ENCODE measurements at places on chromosomes 11 and 22.
A peak's percentile ranks its signal among the peaks of the same experiment; 100 is the strongest.

GRCh38 chr11:130050257-130050656, 19.4 kb upstream of the APLP2 start:
- no peak for DNase-seq

- DNase-seq, result no peak
Observed at GRCh38 chr11:76769645-76770586, 13.2 kb upstream of the TSKU start.

- peak; percentile 57 for DNase-seq
Observed at GRCh38 chr11:2930704-2931419, 1.6 kb upstream of the PHLDA2 start.

GRCh38 chr22:46044621-46045458, 67.9 kb upstream of the WNT7B start:
- peak; percentile 59 for DNase-seq

GRCh38 chr22:38829485-38829884, 14.3 kb downstream of the NPTXR start:
- DNase-seq, result no peak

- no peak for DNase-seq
Observed at GRCh38 chr11:83661491-83662350, 375.6 kb upstream of the CCDC90B start.

DNA sequence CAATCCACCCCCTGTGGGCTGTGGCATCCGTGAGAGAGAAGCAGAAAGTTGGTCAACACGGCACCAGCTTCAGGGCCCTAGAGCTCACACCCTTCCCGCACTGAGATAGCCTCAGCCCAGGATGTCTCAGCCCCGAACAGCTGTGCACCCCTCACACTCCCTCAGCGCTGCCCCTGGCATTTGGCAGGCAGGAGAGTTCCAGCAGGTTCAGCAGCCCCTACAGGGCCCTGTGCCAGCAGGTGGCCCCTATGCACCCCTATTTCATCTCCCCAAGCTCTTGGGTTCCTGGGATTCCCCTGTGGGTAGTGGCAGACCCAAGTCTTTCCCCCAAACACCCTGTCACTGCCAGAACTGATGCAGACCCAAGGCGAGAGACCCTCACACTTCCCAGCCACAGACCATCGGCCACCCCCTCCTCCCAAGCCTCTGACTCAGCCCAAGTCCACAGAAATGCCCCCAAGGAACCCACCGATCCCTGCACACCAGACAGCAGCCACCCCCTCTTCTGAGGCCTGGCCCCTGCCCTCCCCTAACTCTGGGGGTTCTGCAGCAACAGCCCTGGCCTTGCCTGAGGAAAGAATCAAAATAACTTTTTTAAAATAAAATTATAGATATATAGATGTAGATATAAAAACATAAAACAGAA, 183.6 kb downstream of the IGLL1 start:
- no peak for DNase-seq

DNA sequence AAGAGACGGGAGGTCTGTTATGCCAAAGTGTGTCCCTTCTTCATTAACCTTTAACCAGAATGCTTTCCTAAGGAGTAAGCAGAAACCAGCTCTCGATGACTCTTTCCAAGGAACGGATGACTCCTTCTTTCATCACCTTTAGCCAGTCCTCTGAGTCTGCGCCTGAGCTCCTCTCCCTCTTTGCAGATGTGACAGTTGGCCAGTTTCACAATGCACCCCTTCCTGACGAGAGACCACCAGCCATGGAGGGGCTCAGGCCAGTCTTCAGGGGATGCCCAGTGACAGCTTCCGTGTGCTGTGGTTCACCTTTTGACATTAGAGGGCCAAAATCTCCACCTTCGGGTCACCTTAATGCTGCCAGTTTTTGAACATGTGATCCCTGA, 826.1 kb downstream of the TBC1D22A start:
- no peak for DNase-seq

DNA sequence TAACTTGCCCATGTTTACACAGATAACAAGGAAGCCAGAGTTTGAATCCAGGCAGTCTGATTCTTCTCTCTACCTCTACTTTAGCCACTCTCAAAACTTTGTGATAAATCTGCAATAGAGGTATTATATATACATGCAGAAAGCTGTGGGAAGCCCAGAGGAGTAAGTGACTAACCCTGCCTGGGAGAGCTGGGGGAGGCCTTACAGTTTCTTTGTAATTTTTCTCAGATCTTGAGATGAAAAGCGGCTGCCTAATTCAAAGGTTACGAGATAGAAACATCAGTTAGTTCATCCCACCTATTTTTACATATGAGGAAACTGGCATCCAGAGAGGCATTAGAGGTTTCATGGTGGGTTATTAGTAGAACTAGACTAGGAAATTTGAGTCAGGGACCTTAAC, 4.9 kb downstream of the STIM1 start:
- DNase-seq, result peak; percentile 69

DNA sequence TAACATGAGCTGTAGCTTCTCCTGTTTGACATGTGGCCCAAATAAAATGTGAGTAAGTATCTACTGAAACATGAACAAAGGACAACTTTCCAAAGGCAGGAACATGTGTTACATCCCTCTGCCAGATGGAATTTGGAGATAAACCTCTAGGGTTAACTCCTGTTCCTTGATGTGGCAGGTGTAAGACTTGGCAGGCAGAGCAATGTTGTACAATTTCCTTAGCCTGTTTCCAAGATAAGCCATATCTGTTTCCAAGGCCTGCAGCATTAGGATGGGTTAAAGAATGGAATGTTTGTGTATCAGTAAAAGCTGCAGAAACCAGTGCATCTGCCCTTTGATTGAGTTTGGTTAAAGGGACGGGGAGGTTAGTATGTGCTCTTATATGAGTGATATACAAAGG, 8.8 kb upstream of the DNAJB13 start:
- DNase-seq, result no peak

DNA sequence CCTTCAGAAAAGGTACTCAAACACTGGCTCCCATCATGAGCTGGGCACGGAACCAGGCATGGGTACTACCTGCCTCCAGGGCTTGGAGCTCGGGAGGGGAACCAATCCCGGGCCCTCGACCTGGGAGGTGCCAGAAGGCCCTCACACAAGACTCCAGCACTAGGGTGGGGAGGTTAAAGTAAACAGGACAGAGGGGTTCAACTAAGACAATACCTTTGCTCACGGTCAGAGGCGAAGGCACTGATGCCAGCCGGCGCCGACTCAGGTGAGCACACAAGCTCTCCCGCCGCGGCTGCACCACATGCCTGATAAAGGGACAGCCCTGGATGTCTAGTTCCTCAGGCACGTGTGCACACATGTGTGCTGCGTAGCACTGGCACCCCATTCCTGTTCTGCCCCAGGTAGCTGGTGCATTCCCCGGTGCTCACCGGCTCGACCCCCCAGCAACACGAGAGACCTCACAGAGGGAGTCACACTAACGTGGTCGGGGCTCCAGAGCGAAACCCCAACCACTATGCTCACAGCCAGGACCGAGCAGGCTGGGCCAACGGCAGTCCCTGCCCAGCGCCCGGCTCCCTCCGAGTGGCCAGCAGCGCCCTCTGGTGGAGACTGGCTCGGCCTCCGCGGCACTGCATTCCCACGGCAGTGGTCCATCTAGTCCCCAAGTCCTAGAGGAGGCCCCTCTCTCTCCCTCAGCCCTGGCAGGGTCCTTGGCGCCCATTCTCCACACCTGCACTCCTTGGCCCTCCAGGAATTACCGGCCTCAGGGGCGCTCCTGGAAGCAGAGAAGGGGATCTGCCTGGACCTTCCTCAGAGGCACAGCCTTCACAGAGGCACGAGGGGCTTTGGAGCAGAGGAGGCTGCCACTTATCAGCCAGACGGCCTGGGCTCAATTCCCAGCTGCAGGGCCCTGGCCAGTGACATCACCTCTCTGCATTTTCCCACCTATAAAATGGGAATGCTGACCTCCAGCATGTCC, 28.8 kb upstream of the MOB2 start:
- DNase-seq, result peak; percentile 84

DNA sequence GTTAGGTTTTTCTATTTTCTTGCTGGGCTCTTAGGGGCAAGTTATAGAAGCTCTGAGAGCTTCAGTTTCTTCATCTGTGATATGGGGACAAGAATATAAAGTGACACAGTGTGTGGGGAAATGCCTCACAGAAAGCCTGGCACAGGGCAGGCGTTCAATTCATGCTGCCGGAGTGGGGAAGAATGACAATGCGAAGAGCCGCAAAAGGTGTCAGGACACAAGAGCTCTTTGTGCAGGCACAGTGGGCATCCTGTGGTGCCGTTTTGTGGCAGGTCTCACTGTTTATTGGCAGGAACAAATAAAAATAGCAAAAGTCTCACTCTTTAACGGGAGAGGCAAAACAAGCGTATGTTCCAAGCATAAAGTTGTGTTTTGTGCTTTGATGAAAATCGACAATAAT, 112.1 kb downstream of the TIMP3 start:
- no peak for DNase-seq

GRCh38 chr11:68683536-68684384, 584 bp upstream of the GAL start:
- DNase-seq, result no peak

- peak; percentile 36 for DNase-seq
Observed at GRCh38 chr11:69080257-69080995, 31.7 kb downstream of the TPCN2 start.

DNA sequence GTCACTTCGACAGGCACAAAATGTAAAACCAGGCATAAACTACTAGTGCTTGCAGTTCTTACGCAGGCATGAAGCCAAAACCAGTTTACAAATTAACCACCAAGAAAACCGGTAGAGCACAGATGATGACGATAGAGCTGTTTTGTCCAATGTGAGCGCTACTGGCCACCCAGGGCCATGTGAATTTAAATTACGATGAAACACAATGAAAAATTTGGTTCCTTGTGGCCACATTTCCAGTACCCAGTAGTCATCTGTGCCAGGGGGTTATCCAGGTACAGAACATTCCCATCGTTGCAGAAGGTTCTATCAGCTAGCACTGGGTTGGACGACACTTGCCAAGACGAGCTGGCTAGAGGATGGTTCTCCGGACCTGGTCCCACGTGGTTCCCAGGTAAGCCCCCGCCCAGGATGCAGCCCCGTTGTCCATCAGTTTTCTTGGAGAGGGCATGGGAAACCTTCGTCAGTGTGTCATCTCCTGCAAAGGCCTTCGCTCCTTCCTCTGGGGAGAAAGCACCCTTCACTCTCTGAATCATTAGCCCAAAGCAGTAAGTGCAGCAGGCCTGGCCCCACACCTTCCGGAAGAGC, 1.1 kb upstream of the CD81 start:
- no peak for DNase-seq

GRCh38 chr11:94141511-94142307, 13.1 kb downstream of the PANX1 start:
- no peak for DNase-seq

DNA sequence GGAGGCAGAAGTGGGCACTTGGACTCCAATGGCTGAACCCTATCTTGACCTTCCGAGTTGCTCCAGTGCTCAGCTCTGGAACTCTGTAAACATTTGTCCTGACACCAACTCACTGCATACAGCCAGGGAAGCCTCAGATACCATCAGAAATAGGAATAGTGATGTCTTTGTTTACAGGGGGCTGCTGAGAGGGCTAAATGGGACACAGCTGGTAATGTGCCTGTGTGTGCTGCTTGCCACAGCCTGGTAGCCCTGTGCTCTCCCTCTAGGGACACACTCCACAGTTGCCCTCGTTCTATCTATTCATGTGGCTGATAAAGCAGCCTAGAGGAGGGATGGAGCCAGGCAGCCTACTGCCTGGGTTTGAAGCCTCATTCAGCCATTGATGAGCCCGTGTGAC, 559.8 kb downstream of the MIAT start:
- no peak for DNase-seq

- DNase-seq, result no peak
Observed at GRCh38 chr11:33195462-33196173, 34.3 kb upstream of the CSTF3 start.

Measured in stimulated activated CD4-positive, alpha-beta T cell treated with anti-CD3 and anti-CD28 coated beads, Interleukin-15, amount 100 ng/mL, for 24 hours (primary cell).